Epithelial cell of prostate (primary cell): ENCODE measurements at places on chromosomes 7 and 10.

DNA sequence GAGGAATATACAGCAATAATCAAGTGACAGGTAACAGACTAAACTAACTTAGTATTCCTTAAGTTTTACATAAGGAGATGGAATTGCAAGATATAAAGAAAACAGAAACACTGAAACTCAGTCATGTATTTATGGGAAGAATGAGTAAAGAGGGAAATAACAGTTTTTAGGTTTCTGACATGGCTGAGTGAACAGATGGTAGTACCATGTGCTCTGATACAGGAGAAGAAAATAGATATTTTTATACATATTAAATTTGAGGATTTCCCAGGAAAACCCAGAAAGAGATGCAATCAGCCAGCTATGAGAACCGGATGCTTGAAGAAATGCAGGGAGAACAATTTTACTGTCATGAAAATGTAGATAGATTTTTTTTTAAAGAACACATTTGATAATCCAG, 669.5 kb upstream of the GRM3 start:
- no peak for DNase-seq

DNA sequence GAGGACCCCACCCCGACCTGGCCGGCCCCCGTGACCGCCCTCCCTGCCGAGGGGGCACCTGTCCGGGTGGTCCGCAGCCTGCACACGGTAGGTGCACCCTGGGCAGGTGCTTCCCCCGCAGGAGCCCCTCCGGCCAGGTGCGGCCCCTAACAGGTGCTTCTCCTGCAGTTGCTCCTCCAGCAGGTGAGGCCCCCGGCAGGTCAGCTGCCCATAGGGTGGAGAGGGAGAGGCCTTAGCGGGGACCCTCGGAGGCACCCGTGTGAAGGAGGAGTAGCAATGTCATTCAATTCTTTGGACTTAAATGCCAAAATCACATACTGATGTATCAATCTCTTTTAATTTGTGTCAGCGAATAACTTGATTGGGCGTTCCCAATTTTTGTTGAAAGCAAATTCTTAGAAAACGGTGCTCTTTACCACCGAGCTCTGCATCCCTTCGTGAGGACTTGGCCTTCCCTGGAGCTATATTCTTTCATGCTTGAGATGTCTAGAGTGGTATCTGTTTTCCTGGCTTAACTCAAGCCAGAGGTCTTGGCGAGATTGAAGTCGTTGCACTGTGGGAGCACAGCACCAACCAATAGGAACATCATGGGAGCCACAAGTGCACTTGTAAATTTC, 738 bp upstream of the NCAPG2 start:
- DNase-seq: no peak

DNA sequence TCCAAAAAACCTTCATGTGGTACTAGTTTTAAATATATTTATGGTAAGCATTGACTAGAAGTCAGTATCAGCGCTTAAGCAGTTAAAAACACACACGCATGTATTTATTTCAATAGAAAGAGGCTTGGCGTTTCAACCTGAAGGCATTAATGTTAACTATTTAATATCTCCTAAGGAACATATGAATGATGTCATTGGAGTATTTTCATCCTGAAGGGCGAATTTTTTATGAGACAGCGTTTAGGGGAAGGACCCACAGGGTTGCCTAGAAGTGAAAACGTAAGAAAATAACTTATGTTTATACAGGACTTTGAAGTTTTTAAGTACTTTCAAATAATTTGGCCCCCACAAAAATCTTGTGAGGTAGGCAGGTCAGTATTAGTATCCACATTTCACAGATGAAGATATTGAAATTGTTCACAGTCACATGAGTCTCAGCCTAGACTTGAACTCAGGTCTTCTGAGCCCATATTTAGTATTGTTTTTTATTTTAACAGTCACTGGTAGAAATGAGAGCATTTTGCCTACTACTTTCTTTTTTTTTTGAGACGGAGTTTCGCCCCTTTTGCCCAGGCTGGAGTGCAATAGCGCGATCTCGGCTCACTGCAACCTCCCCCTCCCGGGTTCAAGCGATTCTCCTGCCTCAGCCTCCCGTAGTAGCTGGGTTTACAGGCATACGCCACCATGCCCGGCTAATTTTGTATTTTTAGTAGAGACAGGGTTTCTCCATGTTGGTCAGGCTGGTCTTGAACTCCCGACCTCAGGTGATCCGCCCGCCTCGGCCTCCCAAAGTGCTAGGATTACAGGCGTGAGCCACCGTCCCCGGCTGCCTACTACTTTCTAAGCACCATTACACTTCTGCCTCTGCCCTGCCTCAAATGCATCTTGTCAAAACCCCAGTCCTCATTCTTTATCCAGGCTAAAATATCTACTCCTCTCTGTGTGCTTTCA, 1.8 kb downstream of the SLK start:
- DNase-seq: no peak

- no peak for DNase-seq
Measured at GRCh38 chr10:102642736-102643335, 1.4 kb upstream of the TRIM8 start.

DNA sequence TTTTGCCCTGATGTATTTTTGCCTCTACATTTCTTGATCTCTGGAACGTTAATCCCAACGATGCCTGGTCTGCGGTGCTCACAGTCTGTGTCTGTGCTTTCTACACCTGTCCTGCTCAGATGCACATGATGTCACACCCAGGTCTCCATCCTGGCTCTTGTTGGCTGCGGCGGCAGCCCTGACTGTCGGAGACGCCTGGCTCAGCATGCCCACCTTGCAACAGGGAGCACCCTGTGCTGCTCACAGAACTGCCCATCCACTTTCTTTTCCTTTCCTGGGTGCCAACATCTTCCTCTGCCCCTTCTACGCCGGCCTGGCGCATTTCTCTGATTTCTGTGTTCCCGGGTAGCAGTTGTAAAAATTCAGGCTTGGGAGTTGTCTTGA, 106.2 kb downstream of the CUX1 start:
- DNase-seq: no peak

DNA sequence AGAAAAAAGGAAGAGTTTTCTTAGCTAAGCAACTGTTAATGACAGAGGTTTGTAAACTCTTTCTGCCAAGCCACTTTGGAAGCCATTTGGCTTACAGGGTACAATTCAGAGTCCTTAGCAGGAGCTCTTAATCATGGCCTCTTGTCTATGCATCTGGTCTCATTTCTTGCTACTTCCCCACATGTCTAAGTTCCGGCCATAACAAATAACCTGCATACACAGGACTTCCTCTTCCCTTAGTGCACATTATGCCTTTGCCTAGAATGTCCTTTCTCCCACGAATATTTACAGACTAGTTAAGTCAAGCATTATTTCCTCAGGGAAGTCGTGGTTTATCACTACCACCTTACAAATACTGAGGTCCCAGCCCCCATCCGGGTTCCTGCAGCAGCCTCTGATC, 8.6 kb upstream of the UPF2 start:
- no peak for DNase-seq

DNA sequence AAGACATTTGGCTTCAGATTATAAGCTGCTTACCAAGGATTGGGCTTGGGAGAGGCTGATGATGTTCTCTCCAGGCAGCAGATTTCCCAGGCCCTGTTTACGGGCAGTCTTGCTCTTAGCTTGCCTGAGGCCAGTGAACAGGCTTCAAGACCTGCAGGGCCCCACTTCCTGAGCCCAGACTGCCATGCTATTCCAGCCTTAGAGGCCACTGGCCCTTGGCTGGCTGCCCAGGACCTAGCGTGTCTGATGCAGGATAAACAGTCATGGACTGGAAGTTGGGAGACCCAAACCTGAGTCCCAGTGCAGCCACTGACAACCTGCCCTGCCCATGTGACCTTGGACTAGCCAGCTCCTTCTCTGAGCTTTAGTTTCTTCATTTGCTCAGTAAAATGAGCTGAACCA, 2.9 kb downstream of the PRXL2A start:
- no peak for DNase-seq

- no peak for DNase-seq
Measured at GRCh38 chr7:145212050-145212449, 376.2 kb upstream of the TPK1 start.

DNA sequence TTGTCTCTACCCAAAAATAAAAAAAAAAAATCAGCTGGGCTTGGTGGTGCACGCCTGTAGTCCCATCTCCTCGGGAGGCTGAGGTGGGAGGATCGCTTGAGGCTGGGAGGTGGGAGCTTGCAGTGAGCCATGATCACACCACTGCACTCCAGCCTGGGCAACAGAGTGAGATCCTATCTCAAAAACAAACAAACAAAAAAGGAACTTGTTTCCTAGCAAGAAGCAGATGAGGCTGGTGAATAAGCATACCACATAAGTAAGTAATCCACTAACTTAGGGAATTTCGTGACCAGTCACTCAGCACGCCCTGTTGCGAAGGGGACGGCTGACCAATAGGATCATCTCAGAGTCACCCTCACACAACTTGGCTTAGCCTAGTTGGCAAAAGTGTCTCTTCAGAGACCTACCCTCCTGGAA, 64.6 kb downstream of the CUX1 start:
- DNase-seq: peak; percentile 98

DNA sequence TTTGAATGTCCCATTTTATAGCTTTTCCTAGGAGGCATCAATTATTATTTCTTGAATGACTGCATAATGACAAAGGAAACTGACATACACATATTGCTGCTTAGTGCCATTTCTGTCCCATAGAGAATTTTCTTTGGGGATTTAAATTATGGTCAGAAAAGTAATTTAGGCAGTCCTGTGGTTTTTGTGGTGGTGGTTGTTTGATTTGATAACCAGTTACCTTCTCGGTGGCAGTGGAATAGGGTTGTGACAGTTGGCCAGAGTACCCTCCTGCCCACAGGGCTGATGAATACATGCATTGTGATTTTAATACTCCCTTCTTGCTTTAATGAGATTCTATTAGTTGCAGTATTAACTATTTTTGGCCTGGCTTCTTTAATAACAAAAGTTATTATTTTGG, 6.6 kb upstream of the SGCE start:
- DNase-seq: no peak

DNA sequence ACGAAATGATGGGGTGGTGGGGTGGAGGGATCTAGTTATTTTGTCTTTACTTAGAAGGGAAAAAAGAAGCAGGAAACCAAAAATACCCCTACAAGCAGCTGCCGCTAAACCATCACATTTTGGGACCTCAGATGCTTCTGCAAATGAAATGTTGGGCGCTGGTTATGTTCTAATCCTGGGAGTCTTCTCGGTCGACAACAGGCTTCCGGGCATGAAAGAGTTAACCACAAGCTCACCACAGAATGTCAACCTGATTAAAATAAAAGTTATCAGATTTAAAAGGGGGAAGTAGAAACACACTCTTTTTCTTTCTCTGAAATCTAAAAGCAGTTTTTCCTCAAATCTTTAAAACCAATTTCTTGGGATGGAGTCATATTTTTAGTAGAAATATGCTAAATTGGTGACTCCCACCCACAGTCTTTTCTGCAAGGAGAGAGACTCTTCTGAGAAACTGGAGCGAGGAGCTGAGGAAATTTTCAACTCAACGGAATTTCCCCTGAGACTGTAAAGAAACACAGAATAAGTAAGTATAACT, 16.8 kb downstream of the IL2RA start:
- DNase-seq: no peak

- no peak for DNase-seq
Measured at GRCh38 chr10:78968943-78969342, 99.8 kb upstream of the ZMIZ1 start.

DNA sequence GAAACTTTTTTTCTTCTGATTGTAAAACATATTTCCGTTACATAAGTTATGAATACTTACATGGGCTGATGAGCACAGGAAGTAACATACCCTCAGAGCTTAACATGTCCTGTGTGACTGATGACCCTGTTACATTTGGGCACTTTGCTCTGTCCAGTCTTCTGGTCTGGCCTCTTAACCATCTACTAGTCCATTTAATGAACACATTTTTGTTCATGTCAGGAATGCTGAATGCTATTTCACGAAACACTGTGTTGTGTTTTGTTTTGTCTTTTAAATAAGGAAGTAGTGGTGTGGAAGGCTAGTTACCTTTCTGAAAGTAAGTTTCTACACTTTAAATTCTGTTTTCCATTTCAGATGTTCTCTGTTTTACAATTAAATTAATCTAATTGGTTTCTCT, 77.7 kb downstream of the RBM33 start:
- no peak for DNase-seq

GRCh38 chr7:103106005-103106702, 31.2 kb downstream of the ARMC10 start:
- DNase-seq: no peak

GRCh38 chr10:92328993-92329392, 38.0 kb downstream of the MARCHF5 start:
- peak; percentile 69 for DNase-seq

GRCh38 chr10:83925133-83925532, 214.2 kb upstream of the GHITM start:
- DNase-seq: no peak

GRCh38 chr7:87528730-87529129, 53.2 kb upstream of the ABCB4 start:
- DNase-seq: no peak

DNA sequence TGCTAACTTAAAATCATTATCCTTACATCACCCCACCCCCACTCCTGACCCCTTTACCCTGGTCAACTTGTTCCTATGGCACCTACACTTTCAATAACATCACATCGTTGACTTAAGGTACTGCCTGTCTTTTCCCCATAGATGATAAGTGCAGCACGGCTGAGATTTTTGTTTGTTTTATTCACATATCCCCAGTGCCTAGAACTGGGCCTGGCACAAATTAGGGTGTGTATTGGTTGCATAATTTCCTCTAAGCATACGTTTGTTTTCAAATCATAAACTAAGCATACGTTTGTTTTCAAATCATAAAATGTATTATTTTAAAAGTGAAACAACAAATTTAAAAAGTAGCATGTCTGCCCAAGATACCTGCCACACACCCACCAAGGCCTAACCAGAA, 35.3 kb downstream of the ANXA11 start:
- DNase-seq: no peak

- DNase-seq: no peak
Measured at GRCh38 chr7:137984181-137985041, 17.5 kb downstream of the CREB3L2 start.
